Heart left ventricle (tissue), 16 donors: ENCODE measurements at places on chromosomes 5 and 9. TPM values are rescaled to one million over a fixed set of nuclear protein-coding genes. Genes with fewer than 3 reads are reported as not detected.

DNA sequence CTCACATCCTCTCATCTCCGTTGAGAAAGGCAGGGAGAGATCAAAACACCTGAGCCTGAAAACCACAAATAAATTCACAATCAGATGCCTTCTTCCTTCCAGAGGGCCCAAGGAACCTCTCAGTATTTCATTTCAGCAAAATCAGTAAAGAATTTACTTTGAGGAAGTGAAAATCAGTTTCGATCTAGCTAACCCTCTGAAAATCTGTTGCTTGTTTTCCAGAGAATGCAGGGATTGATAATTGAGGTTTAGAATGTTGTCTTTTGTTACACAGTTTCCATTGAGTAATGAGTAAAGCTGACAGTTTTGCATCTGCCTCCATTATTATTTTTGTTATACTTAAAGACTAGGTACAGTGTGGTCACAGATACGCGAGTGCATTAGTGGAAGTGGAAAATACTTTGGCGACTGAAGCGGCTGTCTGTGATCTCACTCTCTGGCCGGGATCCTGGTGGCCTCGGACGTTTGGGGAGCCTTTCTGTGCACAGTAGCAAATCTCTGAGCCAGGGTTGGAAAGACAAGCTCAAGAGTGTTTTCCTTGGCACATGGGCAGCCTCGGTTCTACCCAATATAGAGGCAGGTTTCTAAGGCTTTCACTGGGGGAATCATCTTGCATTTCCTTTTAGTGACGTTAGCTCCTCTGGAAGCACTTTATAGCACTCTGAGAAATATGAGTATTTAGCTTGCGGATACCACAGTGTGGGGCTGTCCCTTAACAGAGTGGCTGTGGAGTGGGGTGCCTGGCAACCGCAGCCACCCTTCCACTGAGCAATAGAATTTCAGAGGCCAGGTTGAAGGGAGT lies 32.2 kb upstream of the ANGPTL2 start:
- peak overlapping the region; percentile 67 for H3K27ac ChIP-seq
- no peak overlapping the region for H3K4me3 ChIP-seq
- no peaks in the 10 kb centered on the region for H3K27me3 ChIP-seq

FAM151B gene
- total RNA-seq, result 2.3 TPM

GRCh38 chr9:20357037-20357432 lies 265.3 kb downstream of the MLLT3 start:
- no peak overlapping the region for H3K4me3 ChIP-seq
- no peaks in the 10 kb centered on the region for H3K4me1 ChIP-seq
- peak overlapping the region; percentile 56 for H3K27ac ChIP-seq

DNA sequence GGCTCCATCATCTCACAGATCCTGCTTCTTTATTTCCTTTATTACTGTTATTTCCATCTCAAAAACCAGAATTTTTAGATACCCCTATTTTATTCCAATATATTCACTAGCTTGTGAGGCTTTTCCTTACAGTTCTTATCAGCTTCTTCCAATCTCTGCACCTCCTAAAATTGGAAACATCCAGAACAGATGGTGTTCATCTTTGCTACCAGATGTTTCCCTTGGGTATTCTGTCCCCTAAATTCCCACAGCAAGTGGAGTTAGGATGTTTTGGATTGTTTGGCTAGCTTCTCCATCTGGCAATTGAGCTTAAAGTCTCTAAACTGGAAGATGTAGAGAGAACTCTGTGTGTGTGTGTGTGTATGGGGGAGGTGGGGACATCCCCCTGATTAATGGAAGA lies 580.4 kb downstream of the DTWD2 start:
- peaks cover 17% of the 10 kb centered on the region for H3K4me1 ChIP-seq
- no peak overlapping the region for H3K27ac ChIP-seq
- no peaks in the 10 kb centered on the region for H3K27me3 ChIP-seq
- no peak for DNase-seq

CD72 gene
- total RNA-seq, result 1.7 TPM

CCIN gene
- not detected for total RNA-seq

DNA sequence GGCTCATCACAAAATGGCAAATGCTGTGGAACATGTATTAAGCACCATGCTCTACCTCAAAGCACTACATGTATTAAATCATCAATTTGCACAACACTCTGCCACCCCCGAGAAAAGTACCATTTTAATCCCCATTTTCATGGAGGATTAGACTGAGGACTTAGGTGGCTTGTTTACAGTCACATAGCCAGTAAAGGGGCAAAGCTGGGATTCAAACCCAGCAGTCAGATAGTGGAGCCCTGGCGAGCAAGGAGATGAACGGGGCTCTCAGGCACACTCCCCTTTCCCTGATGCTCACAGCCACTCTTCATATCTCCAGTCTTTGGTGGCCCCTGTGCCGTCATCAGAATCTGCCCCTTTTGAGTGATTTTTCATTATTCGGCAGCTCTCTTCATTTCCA lies 262.9 kb downstream of the DIRAS2 start:
- H3K27me3 ChIP-seq, result no peaks in the 10 kb centered on the region
- H3K36me3 ChIP-seq, result no peaks in the 10 kb centered on the region
- H3K4me3 ChIP-seq, result no peak overlapping the region
- no peaks in the 10 kb centered on the region for H3K4me1 ChIP-seq
- H3K27ac ChIP-seq, result no peak overlapping the region

DOK3 gene
- total RNA-seq, result 23.8 TPM

ABO gene
- 2.1 TPM for total RNA-seq

P4HA2 gene
- 50.3 TPM for total RNA-seq

- no peak overlapping the region for H3K4me3 ChIP-seq
- DNase-seq, result no peak
- peaks cover 35% of the 10 kb centered on the region for H3K36me3 ChIP-seq
- no peak overlapping the region for H3K27ac ChIP-seq
- no peaks in the 10 kb centered on the region for H3K4me1 ChIP-seq
Measured at GRCh38 chr5:103145196-103145595, 25.1 kb downstream of the PPIP5K2 start.

DNA sequence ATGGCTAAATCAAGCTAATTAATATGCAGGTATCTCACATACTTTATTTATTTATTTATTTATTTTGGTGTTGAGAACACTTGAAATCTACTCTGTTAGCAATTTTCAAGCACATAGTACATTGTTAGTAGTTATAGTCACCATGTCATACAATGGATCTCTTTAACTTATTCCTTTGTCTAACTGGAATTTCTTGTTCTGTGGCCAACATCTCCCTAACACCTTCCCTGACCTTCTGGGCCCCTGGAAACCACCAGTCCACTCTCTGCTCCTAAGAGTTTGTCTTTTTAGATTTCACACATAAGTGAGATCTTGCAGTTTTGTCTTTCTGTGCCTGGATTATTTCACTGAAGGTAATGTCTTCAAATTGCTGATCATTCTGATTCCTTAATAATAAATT lies 229.1 kb downstream of the SEMA5A start:
- H3K4me1 ChIP-seq, result no peaks in the 10 kb centered on the region
- H3K36me3 ChIP-seq, result no peaks in the 10 kb centered on the region
- no peak for DNase-seq
- no peaks in the 10 kb centered on the region for H3K27me3 ChIP-seq
- H3K4me3 ChIP-seq, result no peak overlapping the region

DNA sequence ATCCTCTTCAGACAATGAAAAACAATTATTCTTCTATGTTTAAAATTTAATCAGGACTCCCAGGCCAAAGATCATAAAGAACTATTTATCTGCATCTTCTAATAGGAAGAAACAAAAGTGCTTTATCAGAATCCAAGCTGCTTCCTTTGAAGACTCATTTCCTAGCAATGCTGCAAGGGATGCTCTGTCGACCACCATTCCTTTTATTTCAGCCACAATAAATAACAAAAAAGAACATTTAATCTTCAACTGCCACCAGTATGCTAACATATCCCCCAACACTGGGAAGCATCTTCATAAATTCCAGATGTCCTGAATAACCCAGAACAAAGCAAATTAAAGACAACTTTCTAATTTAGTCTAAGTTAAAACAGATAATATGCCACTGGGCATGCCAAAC lies 68.7 kb downstream of the PKD2L2 start:
- peaks cover 4% of the 10 kb centered on the region for H3K4me1 ChIP-seq
- no peak overlapping the region for H3K4me3 ChIP-seq
- H3K27ac ChIP-seq, result no peak overlapping the region
- H3K36me3 ChIP-seq, result peaks cover 63% of the 10 kb centered on the region
- no peaks in the 10 kb centered on the region for H3K27me3 ChIP-seq
- DNase-seq, result no peak

- no peak overlapping the region for H3K27ac ChIP-seq
- H3K36me3 ChIP-seq, result no peaks in the 10 kb centered on the region
- H3K4me3 ChIP-seq, result no peak overlapping the region
- DNase-seq, result no peak
- peaks cover 4% of the 10 kb centered on the region for H3K27me3 ChIP-seq
Measured at GRCh38 chr5:138257583-138257982, 16.8 kb downstream of the GFRA3 start.

- DNase-seq, result no peak
- H3K36me3 ChIP-seq, result no peaks in the 10 kb centered on the region
- no peaks in the 10 kb centered on the region for H3K27me3 ChIP-seq
- H3K4me3 ChIP-seq, result no peak overlapping the region
- no peak overlapping the region for H3K27ac ChIP-seq
Measured at GRCh38 chr5:128815201-128815600, 150.1 kb upstream of the SLC27A6 start.

GRCh38 chr9:7636838-7637467 lies 162.6 kb downstream of the DMAC1 start:
- no peak for DNase-seq
- no peak overlapping the region for H3K4me3 ChIP-seq
- no peaks in the 10 kb centered on the region for H3K4me1 ChIP-seq
- no peak overlapping the region for H3K27ac ChIP-seq
- no peaks in the 10 kb centered on the region for H3K36me3 ChIP-seq

DNA sequence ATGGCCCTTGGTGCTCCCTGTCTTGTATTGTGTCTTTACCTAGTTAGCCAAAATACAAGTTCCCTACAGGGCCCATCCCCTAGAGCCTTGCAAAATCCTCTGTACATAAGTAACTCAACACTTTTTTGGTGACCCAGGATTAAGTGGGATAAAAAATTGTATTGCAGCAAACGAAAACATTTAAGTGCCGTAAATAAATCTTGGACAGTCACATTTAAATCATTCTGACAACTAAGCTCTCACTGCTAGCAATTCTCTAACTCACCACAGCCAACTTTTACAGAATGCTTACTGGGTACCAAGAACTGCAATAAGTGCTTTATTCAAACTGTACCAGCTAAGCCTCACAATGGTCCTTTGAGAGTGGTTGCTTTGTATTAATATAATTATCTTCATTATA lies 56.6 kb downstream of the GNAQ start:
- DNase-seq, result no peak
- peaks cover 4% of the 10 kb centered on the region for H3K4me1 ChIP-seq
- no peaks in the 10 kb centered on the region for H3K36me3 ChIP-seq

HMMR gene
- 1.1 TPM for total RNA-seq

GRCh38 chr9:14170973-14171596 lies 142.9 kb downstream of the NFIB start:
- DNase-seq, result no peak
- H3K4me1 ChIP-seq, result peaks cover 25% of the 10 kb centered on the region

ST6GALNAC4 gene
- 31.2 TPM for total RNA-seq

DNA sequence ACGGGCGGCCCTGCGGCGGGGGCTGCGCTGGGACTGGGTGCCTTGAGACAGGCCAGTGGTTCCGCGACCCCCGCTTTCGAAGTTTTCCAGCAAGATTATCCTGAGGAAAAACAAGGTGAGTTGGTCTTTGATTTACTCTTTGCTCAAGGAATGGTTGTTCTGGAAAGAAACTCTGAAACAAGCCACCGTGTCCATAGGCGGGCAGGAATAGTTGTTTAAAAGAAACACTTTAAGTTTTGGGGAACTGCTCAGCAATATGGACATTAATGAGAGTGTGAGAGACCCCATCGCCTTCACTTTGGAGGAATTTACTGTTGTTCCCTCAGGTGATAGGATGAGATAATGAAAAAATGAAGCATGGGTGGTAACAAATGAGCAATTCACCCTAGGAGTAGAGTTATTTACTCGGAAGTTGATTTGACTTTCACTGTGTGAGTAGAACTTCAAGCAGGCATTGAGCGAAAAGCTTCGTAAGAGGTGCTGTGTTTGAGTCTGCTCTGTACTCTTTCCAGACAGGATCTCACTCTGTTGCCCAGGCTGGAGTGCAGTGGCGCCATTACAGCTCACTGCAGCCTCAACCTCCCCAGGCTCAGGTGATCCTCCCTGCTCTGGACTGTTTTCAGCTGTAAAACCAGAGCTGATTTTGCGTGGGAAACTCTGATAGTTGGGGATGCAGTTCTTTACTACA lies 1.1 kb downstream of the DMRTA1 start:
- H3K27ac ChIP-seq, result peak overlapping the region; percentile 85
- no peak for DNase-seq
- no peaks in the 10 kb centered on the region for H3K36me3 ChIP-seq
- peak overlapping the region; percentile 67 for H3K4me3 ChIP-seq
- peaks cover 11% of the 10 kb centered on the region for H3K27me3 ChIP-seq

DNA sequence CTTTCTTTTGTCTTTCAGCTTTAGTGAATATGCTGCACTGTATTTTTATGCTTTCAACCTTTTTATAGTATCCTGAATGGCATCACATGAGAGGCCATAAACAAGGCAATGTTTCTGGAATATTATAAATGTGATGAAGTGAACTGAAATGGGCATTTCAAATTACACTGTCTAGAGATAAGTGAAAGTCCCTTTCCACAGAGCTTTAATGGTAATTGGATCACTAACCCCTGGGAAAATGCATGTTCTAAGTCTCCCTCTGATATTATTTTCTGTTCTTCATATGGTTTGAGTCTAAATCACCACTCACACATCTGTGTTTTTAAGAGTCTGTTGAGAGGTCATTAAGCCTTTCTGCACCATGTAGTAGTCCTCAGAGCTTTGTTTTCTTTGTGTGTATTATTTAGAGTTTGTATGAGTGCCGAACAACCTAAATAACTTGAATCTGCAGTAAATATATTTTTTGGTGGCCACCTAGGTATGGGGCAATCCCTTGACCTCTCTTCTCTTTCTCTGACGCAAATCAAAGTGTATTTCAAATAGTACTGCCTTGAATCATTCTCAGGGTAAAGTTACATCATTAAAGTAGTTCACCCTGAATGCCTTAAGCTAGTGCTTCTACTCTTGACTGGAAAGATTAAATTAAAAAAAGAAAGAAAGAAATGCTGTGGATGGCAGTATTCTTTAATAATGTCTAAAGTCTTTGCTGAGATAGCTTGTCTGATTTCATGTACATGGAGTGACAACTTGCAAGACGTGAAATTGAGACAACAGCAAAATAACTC lies 1931.0 kb upstream of the CDH6 start:
- no peak overlapping the region for H3K4me3 ChIP-seq
- H3K27me3 ChIP-seq, result no peaks in the 10 kb centered on the region
- no peaks in the 10 kb centered on the region for H3K4me1 ChIP-seq
- no peak for DNase-seq
- H3K36me3 ChIP-seq, result no peaks in the 10 kb centered on the region
- H3K27ac ChIP-seq, result no peak overlapping the region

GRCh38 chr5:60259730-60260129 lies 366.2 kb upstream of the PDE4D start:
- H3K4me3 ChIP-seq, result no peak overlapping the region
- no peaks in the 10 kb centered on the region for H3K27me3 ChIP-seq
- H3K36me3 ChIP-seq, result no peaks in the 10 kb centered on the region
- H3K4me1 ChIP-seq, result no peaks in the 10 kb centered on the region
- DNase-seq, result no peak
- H3K27ac ChIP-seq, result peak overlapping the region; percentile 44
